Colonic mucosa (tissue), 4 donors: ENCODE measurements at places on chromosomes 3 and 15. TPM values are rescaled to one million over a fixed set of nuclear protein-coding genes. Genes with fewer than 3 reads are reported as not detected.

Gene IL17RE
- total RNA-seq, result 66.4 TPM

Gene TF
- total RNA-seq, result 18.6 TPM

Gene SLC24A5
- not detected for total RNA-seq

Gene SMCO1
- total RNA-seq, result not detected

Gene CPA3
- total RNA-seq, result 12.3 TPM

GRCh38 chr15:99138491-99138982 is 33.7 kb downstream of the SYNM start:
- DNase-seq, result no peak

DNA sequence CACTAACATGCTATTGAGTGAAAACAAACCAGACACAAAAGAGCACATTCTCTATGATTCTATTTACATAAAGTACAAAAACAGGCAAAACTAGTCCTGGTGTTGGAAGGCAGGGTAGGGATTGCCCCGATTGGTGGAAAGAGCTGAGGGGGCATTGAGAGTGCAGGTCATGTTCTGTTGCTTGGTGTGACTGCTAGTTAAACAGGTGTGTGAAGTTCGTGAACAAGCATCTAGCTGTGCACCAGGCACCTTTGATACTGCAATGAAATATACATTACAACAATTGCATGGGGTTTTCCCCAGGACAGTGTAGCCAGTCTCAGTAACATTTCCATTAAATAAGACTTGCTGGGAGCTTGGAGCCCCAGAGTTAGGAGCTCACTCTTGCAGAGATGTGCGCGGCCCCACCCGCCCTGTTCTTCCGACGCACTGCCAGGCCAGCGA is 26.3 kb upstream of the THRB start:
- DNase-seq, result no peak

DNA sequence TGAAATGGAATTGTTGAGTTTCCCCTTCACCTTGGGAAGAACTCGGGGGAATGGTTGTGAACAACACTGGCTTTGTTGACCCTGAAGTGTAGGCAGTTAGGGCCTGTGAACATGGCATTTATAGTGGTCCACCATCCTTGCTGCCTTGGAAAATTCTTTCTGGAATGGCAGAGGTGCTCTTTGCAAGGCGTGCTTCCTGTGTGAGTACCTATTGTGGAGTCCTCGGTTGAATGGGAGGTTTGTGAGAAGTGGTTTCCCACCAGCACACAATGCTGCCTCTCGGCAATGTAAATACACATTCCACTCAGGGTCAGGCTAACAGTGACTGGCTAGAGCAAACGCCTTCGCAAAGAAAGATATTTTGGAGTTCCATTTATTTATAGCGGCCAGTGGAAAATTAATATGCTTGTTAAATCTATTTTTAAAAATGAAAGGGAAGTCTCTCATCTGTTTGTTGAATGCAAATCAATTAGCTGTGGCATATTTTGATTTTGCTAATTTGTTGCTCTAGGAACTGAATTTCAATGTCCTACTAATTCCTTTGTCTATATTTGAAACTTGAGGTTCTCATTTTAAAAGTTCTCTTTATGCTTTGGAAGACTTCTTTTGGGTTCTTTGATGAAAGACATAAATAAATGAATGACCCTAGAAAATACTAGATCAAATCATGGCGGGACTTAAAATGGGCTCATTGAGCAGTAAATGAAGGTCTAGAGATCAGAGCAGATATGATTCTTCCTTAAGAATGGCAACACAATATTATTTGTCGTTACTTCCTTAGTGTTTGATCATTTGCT is 59.5 kb downstream of the FNDC3B start:
- DNase-seq, result no peak

DNA sequence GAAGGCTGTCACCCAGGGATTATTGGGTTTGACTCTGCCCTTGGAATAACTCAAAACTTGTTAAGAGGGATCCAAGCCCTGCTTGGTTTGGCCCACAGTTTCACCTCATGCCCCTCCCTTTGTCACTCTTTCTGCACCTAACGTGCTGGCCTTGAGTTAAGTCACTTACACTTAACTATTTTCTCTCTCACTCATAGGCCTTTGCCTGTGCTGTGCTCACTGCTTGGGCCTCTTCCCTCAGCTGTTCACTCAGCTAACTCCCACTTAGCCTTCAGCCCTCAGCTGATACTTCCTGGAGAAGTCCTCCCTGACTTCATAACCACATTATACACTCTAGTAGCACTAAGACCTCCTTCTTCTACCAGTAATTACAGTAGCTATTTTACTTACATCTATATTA is 133.3 kb downstream of the CMSS1 start:
- no peak for DNase-seq

- DNase-seq, result no peak
Observed at GRCh38 chr15:66789029-66790025, 87.3 kb downstream of the SMAD6 start.

DNA sequence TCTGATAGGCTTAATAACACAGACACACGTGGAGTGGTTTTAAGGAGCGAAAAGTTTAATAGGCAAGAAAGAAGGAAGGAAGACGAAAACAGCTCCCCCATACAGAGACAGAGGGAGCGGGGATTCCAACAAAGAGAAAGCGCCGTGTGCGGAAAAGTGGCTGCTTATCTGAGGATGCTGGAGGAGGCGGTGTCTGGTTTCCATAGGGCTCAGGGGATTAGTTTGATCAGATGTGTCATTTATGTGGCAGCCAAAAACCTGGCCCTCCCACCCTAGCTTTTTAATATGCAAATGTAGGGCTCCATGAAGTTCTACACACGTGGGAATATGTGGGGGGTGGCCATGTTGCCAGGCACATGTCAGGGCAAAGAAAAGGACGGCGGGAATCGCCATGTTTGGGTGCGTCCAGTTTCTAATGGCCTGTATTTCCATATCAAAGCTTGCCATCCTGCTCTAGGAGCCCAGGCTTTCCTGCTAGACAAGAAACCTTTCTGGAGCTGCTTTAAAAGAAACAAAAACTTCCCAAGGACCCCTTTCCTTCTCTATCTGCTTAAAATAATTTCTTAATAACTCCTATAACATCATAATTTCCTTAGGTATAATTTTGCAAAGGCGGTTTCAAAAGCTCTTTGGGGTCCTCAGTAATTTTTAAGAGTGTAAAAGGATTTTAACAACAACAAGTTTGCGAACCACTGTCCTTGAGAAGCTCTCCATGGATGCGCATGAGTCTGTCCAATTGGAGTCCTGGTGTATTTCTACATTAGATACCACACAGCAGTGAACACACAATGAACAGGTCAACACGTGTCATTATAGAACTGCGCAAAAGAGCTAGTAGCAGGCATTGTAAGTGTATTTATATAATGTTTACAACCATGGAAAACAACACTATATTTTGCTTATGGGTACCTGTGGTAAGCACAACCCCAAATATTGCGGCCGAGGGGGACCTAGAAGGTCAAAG is 622 bp upstream of the ZNF589 start:
- no peak for DNase-seq

GRCh38 chr3:61118830-61119229 is 132.4 kb downstream of the FHIT start:
- no peak for DNase-seq

- no peak for DNase-seq
Observed at GRCh38 chr3:175378348-175378747, 519.2 kb downstream of the NAALADL2 start.

GRCh38 chr3:25281041-25281731 is 146.9 kb upstream of the RARB start:
- no peak for DNase-seq

DNA sequence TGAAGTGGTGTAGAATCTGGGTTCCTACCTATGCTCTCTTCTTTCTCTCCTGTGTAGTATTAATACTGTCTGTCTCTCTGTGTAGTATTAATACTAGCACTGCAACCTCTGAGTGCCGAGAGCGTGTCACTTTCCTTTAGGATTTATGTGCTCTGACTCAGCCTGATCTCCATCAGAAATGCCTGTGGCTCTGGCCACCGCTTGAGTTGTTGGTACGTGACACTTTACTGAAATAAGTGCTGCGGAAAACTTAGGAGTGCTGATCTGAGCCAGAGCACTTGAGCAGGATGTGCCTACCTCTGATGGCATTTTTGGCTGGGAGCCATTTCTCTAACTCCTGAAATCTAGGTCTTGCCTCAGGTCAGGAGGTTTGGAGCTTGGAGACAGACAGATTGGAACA is 807.4 kb downstream of the SQOR start:
- no peak for DNase-seq
